ENCODE measurements at places on chromosomes 5 and 9.

GRCh38 chr5:145904743-145905142, 31.6 kb upstream of the SH3RF2 start:
- DNase-seq = no peak

DNA sequence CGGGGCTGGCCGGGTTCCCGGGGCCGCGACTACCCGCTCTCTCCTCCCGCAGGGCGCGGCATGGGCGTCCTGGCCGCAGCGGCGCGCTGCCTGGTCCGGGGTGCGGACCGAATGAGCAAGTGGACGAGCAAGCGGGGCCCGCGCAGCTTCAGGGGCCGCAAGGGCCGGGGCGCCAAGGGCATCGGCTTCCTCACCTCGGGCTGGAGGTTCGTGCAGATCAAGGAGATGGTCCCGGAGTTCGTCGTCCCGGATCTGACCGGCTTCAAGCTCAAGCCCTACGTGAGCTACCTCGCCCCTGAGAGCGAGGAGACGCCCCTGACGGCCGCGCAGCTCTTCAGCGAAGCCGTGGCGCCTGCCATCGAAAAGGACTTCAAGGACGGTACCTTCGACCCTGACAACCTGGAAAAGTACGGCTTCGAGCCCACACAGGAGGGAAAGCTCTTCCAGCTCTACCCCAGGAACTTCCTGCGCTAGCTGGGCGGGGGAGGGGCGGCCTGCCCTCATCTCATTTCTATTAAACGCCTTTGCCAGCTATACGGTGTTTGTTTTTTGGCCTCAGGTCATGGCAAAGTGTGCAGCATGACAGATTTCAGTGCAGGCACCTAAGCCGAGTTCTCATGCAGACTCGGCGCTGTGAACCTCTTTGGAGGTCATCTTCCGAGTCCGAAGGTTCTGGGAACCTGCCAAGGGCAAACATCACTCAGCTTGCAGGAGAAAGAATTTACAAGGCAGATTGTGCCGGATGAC, 516 bp downstream of the MRPL41 start:
- DNase-seq = no peak

GRCh38 chr5:101112645-101113044, 209.6 kb upstream of the ST8SIA4 start:
- peak; percentile 61 for DNase-seq

DNA sequence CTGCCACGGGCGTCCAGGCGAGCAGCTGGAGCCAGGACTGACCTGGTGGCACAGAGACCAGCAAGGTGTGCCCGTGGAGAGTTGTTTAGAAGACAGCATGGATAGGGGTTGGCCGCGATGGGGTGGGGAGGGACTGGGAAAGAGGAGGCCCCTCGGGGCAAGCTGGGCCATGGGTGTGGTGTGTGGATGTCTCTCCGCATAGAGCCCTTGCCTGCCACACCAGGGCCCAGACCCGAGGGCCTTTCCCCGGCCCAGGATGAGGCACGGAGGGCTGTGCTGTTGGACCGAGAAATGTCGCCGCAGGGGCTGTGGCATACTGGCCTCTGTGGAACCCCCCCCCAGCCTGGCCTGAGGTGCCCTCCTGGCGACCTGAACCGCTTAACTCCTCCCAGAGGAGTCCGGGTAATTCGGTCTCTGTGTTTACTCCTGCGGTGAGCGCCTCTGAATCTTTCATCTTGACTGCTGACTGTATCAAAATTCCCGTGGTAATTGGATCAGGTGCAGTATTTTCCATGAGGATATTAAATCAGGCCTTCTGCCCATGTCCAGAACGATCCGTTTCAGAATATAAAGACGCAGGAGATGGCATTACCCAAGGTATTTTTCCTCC, 22.5 kb upstream of the LAMC3 start:
- DNase-seq = no peak

DNA sequence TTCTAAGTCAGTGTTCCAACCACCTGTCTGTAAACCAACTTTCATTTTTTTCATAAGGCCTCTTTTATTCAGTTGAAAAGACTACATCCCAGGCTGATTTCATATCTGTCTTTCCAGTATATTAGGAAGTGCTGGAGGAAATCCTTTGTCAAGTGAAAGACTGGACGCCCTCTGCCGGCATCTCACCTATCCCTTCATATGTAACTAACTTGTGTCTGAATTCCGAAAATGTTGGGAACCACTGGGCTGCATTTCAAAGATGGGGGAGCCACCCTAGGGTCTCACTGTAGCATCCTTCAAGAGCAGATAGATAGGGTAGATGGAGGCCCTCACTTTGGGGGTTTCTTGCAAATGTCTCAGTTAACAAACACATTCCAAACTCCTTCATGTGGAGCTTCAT, 569.8 kb downstream of the CTNND2 start:
- DNase-seq = no peak

GRCh38 chr9:72579190-72579589, 57.8 kb downstream of the TMC1 start:
- no peak for DNase-seq

- DNase-seq = no peak
These were observed 164.7 kb downstream of the GRIA1 start for GRCh38 chr5:153655201-153655510.

DNA sequence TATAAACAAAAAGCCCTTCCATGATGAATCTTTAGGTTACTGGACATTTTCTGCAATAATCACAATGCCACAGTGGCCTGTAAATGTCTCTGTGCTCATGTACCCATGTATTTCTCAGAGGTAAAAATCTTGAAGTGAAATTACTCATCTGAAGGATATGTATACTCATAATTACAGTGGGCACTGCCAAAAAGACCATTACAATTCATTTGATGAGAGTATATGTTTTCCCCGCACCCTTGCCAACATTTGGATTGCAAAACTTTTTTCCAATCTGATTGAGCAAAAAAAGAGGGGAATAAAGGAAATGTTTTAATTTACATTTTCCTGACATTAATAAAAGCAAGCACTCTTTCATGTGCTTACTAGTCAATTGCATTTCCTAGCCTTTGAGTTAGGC, 110.5 kb downstream of the EPB41L4A start:
- no peak for DNase-seq

DNA sequence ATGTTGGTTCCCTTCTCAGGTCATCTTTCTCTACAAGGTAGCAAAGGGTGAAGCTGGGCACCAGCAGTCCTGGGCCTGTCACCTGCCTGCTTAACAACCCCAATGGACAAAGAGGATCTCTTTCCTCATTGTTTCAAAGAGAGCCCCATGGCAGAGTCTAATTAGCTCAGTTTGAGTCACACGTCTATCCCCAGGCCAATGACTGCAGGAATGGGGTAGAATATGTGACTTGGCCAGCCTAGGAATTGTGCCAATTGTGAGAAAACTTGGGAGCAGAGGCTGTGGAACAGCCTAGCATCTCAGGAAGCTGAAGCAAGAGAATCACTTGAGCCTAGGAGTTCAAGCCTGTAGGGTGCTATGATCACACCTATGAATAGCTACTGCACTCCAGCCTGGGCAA, 3.6 kb upstream of the RAPGEF1 start:
- DNase-seq = no peak

DNA sequence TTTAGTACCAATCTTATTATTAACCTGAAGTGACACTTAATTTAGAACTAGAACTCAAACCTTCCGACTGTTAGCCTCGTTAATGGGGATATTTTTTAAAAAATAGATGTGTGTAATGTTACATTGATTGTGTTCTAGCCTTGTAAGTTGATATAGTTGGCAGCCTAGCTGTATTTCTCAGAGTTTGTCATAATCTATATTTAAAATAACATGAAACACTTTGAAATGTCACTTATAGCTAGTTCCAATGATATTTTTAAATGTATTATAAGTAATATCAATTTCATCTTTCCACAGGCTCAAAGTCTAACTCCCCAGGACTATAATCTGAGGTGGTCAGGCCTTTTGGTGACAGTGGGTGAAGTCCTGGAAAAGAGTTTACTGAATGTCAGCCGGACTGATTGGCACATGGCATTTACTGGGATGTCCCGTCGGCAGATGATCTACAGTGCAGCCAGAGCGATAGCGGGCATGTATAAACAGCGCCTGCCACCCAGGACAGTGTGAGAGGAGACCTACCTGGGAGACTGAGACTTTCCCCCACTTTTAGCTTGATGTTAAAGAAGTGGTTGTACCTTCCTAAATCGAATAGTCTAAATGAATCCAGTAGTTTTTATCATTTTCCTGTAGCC, 34.1 kb downstream of the PRRC1 start:
- DNase-seq = no peak

DNA sequence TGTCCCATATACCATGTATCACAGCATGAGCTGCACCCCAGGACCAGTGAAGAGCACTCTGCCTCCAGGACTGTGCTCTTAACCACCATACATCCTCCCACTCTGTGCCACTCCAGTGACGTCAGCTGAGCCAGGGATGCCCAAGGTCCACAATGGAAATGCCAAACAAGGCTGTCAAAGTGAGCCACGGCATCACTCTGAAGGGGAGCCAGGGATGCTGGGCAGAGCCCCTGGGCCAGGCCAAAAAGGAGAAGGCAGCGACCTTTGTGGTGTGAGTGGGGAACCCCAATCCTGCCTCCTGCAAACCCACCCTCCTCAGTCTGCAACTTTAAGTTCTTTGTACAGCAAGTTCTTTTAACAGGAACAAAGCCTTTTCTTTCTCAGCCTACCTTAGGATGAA, 242.7 kb downstream of the SYK start:
- no peak for DNase-seq

- DNase-seq = no peak
These were observed 14.6 kb downstream of the ENTREP1 start for GRCh38 chr9:69339620-69340019.

- no peak for DNase-seq
These were observed 128.3 kb downstream of the ARHGEF28 start for GRCh38 chr5:73754254-73754653.

- no peak for DNase-seq
These were observed 3.9 kb downstream of the EGFL7 start for GRCh38 chr9:136666372-136667213.

GRCh38 chr9:136657974-136658848, 4.5 kb upstream of the EGFL7 start:
- no peak for DNase-seq

GRCh38 chr5:111227801-111228200, 3.6 kb downstream of the CAMK4 start:
- DNase-seq = no peak

Data from NCI-H2029 treated with DMSO at 0.1 percent for 48 hours (cell line).